ENCODE measurements at places on chromosomes 3 and 15. TPM values are rescaled to one million over a fixed set of nuclear protein-coding genes. Genes with fewer than 3 reads are reported as not detected.

GOLGA8N gene
- 3.4 TPM for total RNA-seq

LINGO1 gene
- total RNA-seq: 4.7 TPM

HGD gene
- total RNA-seq: under 0.01 TPM

PLA2G4E gene
- not detected for total RNA-seq

CD200R1L gene
- not detected for total RNA-seq

GPR87 gene
- not detected for total RNA-seq

PPP1R14D gene
- not detected for total RNA-seq

GPR62 gene
- not detected for total RNA-seq

PLOD2 gene
- total RNA-seq: 39.3 TPM

GABRR3 gene
- total RNA-seq: not detected

STRIT1 gene
- not detected for total RNA-seq

WDR76 gene
- total RNA-seq: 22.5 TPM

VWA5B2 gene
- total RNA-seq: not detected

EHHADH gene
- total RNA-seq: 9.8 TPM

FANCD2 gene
- 67.4 TPM for total RNA-seq
